ENCODE measurements at places on chromosomes 7 and 10. TPM values are rescaled to one million over a fixed set of nuclear protein-coding genes. Genes with fewer than 3 reads are reported as not detected.

DNA sequence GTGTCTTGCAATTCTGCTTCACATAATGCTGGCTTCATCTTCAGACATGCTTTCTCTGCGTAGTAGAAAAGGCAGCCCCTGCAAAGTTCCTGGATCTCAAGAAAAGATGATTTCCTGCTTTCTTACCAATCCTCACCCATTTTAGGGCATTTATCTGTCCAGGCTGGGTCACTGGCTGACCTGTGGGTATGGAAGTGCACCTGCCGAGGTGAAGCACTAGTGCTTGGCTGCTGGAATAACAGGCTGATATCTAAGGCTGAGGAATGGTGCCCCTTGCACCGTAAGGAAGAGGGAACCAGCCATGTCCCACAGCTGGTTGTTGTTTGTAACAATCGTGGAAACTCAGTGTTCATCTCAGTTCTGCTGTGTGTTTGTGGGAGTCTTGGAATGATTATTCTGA, 138.0 kb upstream of the KLF6 start:
- H3K27ac ChIP-seq: no peak overlapping the region
- no peak for DNase-seq
- no peaks in the 10 kb centered on the region for H3K27me3 ChIP-seq

DNA sequence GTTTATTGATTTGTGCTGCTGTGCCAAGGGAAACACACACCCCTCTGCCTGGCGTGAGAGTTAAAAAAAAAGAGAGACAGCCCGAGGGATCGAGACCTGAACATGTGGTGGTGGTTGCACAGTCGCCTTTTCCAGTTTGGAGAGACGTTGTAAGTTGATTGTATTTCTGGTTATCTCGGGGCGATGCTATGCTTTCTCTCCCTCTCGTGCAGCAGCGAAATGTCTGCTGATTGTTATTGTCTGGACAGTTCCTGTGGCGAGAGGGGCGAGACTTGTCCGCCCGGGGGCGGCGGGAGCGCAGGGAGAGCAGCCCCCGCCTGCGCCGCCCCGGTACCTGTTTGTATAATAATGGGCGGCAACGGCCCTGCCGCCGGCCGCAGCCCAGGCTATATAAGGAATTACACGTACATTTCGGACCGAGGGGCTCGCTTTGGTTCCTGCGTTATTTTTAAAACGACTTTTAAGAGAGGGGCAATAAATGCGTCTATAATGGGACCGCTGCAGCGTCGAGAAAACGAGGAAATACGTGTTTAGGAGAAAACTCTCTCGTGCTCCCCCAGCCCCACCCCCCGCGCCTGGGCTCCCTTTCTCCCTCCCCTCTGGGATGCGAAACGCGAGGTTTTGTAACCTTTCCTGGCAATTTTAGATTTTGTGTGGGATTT, 1.7 kb downstream of the ZEB1 start:
- peak overlapping the region; percentile 78 for H3K4me3 ChIP-seq
- H3K27ac ChIP-seq: peak overlapping the region; percentile 86
- H3K4me1 ChIP-seq: no peaks in the 10 kb centered on the region
- DNase-seq: peak; percentile 43
- no peaks in the 10 kb centered on the region for H3K36me3 ChIP-seq

DNA sequence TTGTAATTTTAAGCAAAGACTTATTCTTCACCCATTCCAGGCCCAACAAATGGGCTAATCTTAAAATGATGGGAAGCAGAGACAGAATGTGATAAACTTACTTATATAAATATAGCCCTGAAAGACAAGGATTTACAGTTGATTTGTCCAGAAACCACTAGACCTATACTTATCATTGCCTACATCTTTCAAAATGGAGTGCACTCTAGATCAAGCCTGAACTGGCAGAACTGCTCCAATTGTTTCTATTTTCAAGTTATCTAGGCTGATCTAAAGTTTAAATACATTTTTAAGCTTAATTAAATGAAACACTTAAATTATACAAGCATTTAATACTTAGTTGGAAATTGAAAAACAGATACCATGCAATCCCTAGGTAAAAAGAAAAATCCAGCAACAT, 24.9 kb upstream of the PALS2 start:
- no peak overlapping the region for H3K4me3 ChIP-seq
- DNase-seq: no peak
- H3K4me1 ChIP-seq: no peaks in the 10 kb centered on the region

DNA sequence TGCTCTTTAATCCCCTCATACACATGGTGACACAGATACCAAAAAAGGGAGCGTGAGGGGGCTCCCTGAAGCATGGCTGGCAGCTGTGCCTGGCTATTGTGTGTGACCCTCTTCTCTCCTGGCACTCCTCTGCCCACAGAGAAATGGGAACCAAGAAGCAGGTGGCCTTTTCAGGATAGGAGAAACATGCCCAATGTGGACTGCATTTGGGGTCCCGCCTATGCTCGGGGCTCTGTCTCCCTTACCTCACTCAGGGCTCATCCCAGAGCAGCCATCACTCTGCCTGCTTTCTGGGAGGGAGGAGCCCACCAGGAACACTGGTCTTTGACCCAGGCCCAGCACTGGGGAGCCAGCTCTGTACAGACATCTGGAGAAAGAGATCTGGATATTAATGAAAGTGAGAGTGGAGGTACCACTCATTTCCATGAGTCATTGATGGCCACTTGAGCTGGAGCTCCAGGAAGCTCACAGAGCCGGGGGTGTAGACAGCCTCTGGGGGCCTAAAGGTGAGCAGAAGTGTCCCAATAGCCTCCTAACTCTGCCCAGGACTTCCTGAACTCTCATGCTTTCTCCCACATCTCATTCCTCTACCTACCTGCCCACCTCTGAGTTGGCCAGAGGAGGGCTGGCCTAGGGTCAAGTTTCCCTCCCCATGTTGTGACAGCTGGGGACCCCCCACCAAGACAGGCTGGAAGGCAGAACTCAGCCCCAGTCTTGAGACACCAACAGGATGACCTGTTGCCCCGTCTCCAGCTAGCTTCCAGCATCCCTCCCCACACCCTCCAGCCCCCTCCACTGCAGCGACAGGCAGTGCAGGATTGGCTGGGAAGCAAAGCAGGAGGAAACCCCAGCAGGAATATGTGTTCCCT, 42.6 kb downstream of the DRGX start:
- H3K27ac ChIP-seq: no peak overlapping the region
- no peaks in the 10 kb centered on the region for H3K27me3 ChIP-seq
- no peaks in the 10 kb centered on the region for H3K36me3 ChIP-seq
- DNase-seq: no peak

- no peaks in the 10 kb centered on the region for H3K4me1 ChIP-seq
- H3K27me3 ChIP-seq: no peaks in the 10 kb centered on the region
- H3K4me3 ChIP-seq: no peak overlapping the region
- no peak for DNase-seq
Observed at GRCh38 chr10:87038786-87039185, 18.7 kb downstream of the FAM25A start.

DNA sequence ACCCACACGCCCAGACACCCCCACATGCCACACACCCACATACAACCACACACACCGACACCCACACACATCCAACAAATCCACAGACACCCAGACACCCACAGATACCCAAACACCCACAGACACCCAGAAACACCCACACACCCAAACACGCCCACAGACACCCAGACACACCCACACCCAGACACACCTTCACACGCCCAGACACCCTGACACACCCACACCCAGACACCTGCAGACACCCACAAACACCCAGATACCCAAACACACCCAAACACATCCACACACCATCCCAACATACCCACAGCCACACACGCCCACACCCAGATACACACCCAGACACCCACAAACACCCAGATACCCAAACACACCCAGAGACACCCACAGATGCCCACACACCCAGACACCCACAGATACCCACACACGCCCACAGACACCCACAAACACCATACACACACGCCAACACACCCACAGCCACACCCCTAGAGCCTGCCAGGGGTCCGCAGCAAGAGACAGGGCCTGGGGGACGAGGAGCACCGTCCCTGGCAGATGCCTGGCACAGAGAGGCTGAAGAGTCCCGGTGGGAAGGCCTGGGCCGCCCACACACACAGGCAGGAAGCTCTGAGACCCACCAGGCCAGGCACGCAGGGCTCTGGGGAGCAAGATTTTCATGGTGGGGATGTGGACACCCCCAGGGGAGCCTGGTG, 28.5 kb downstream of the CYP2W1 start:
- H3K27ac ChIP-seq: no peak overlapping the region
- DNase-seq: no peak
- H3K4me3 ChIP-seq: no peak overlapping the region
- no peaks in the 10 kb centered on the region for H3K27me3 ChIP-seq

- no peak overlapping the region for H3K27ac ChIP-seq
- no peak for DNase-seq
- no peak overlapping the region for H3K4me3 ChIP-seq
Observed at GRCh38 chr7:144987686-144988085, 151.8 kb upstream of the TPK1 start.

GRCh38 chr7:38223306-38223705, 45.3 kb downstream of the STARD3NL start:
- H3K36me3 ChIP-seq: no peaks in the 10 kb centered on the region
- DNase-seq: no peak

NEUROG3 gene
- total RNA-seq: not detected

Measured in hepatocyte (in vitro differentiated cells).